ENCODE measurements at places on chromosomes 4 and X.
A peak's percentile ranks its signal among the peaks of the same experiment; 100 is the strongest.

DNA sequence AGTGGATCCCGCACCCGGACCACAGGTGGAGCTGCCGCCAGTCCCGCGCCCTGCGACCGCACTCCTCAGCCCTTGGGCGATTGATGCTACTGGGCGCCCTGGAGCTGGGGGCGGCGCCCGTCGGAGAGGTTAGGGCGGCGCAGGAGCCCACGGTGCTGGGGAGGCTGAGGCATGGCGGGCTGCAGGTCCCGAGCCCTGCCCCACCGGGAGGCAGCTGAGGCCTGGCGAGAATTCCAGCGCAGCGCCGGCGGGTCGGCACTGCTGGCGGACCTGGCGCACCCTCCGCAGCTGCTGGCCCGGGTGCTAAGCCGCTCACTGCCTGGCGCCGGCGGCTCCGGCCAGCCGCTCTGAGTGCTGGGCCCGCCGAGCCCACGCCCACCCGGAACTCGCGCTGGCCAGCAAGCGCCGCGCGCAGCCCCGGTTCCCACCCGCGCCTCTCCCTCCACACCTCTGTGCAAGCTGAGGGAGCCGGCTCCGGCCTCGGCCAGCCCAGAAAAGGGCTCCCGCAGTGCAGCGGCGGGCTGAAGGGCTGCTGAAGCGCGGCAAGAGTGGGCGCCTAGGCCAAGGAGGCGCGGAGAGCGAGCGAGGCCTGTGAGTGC lies 1256.5 kb downstream of the STIM2 start:
- peak; percentile 26 for DNase-seq

DNA sequence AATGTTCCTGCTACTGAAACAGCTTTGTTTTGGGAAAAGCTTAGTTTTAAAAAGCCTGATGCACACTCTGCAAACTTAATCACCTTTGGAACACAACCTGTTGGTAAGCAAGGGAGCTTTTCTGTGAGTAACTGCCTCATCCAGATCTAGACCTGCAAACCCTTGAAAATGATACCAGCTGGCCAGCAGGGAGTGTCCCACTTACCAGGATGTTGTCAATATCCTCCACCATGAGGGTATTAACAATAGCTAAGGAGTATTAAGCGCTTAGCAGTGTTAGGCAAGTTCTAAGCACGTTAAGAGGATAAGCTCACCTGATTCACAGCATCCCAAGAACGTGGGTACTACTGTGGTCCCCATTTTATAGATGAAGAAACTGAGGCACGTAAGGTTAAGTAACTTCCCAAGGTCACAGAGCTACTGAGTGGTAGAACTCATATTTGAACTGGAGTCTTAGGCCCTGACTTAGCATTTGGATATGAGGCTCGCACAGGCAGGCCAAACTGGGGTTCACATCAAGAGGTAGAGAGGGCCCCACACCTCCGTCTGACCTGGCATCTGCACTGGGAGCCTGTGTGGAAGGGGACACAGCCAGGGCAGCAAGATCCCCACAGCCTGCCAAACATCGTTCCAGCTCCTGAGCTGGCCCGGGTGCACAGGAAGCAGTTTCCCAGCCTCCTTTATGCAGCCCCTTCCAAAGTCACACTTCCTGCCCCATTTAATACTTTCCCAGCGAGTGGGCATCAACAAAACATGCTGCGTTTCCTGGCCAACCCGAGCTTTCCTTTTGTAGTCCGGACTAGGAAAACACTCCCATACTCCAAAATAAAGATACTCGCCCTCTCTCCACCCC lies 32.7 kb downstream of the IRF2 start:
- DNase-seq = no peak

GRCh38 chr4:71212216-71212615 lies 126.6 kb upstream of the SLC4A4 start:
- no peak for DNase-seq

DNA sequence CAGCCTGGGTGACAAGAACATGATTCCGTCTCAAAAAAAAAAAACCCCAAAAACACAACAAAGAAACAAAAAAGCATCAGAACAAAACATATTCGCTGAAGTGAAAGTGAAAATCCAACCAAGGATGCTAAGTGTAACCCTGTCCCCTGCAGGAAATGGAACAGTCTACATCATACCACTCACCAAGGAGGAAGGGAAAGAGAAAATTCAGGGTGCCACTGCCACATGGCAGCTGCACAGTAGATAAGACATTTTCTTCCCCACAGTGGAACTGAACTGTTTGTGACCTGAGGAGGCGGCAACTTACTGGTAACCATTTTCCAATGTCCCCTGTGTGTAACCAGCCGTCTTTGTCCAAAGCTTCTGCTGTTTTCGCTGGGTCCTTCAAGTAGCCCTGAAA lies 28.2 kb upstream of the CENPU start:
- DNase-seq = no peak

GRCh38 chrX:121649417-121649816 lies 602.0 kb downstream of the GLUD2 start:
- DNase-seq = no peak

DNA sequence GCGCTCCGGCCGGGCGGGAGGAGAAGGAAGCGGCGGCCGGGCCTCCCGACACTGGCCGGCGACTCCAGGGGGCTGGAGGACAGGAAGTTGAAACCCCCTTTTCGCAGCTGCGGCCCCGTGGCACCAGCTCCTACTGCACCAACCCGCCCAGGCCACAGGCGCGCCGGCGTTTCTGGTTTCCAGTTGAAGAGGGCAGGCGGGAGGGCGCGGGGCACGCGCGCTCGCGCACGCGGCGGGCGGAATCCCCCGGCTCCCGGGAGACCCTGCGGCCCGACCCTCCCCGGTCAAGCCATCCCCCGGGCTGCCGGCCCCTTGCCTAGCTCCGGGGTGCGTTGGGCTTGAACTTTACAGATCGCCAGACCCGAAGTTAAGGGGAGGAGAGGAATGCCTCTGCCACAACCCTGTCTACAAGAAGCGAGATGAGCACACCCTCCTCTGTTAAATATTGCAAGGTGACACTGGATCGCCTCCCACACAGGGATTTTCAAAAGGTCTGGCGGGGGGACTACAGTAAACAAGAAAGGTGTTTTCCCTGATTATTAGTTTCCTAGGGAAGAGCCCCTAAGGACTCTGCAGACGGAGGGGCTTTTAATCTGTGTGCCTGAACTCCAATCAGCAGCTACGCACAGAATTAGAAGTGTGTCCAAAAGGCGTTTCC lies 1.4 kb downstream of the ELOVL6 start:
- no peak for DNase-seq

DNA sequence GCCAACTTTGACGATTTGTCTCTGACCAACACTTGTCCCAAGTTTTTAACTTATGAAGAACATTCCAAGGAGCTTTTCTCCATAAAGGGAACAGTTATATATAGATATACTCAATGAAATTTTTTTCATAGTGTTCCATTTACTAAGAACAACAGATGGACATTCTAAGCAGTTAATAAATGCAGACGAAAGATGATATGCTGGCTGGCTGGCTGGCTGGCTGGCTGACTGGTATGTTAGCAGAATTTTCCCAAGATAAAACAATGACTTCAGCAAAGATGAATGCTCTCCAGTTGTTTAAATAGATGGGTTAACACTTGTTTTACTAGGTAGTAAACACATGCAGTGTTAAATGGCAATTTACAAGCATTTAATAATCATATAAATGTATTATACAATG lies 62.2 kb downstream of the SPANXN3 start:
- DNase-seq = no peak

- DNase-seq = no peak
These were observed 47.8 kb downstream of the KDR start for GRCh38 chr4:55077577-55077976.

GRCh38 chrX:54978448-54978847 lies 15.5 kb downstream of the PFKFB1 start:
- no peak for DNase-seq

DNA sequence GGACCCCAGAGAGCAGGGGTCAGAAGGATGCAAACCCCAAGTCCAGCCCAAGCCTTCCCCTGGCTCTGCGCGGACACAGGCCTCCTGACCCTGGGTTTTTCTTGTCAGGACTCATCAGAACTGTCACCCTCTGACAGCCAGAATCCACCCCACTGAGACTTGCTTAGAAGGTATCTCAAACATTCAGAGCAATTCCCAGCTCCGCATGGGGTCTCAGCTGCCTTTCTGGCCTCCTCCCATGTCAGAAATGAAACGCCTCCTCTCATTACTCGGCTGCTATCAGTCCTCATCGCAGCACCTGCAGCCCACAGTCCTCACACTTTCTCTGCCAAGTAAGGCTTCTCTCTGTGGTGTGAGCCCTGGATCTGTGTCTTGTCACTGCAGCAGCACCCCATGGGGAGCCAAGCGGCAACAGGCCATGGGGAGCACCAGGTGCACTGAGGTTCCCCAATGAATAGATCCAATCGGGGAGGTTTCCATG lies 97.8 kb downstream of the WFS1 start:
- no peak for DNase-seq

- no peak for DNase-seq
These were observed 20.4 kb downstream of the USP46 start for GRCh38 chr4:52638717-52639116.

- DNase-seq = no peak
These were observed 77.6 kb downstream of the NWD2 start for GRCh38 chr4:37322122-37322521.

DNA sequence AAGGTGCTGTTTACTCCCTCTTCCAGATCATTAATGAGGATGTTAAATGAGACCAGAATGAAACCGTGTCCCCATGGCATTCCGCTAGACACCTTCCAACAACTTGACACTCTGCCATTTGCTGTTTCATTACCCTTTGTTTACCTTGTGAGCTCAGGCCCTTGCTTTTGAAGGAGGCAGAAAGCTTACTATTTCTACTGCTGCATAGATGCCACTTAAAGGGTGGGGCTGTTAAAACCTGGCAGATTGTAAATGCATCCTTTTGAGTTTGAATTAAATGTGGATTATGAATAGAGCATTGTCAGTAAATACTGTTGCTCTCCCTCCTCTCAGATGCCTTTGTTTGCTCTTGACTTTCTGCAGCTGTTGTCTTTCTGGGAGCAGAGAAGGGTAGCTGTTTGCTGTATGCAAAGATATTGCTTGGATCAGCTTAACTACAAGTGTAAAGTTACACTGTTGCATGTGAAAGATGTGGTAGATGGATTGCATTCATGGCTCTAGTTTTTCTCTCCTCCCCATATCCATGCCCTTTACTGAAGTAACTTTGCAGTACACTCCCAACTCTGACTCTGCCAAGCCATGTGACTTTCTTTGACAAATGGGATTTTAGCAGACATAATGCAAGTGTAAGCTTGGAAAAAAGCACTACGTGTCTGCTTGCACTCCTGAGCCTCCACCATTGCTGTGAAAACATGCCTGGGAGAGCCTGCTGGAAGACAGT lies 75.0 kb upstream of the DHX15 start:
- no peak for DNase-seq

- DNase-seq = peak; percentile 79
These were observed 89.6 kb upstream of the PRPS2 start for GRCh38 chrX:12701628-12702027.

- DNase-seq = no peak
These were observed 28.8 kb upstream of the EGFL6 start for GRCh38 chrX:13540602-13541001.

GRCh38 chr4:142407596-142407995 lies 438.5 kb downstream of the INPP4B start:
- DNase-seq = no peak

- DNase-seq = peak; percentile 83
These were observed 85.5 kb downstream of the CT47B1 start for GRCh38 chrX:120790118-120790517.

DNA sequence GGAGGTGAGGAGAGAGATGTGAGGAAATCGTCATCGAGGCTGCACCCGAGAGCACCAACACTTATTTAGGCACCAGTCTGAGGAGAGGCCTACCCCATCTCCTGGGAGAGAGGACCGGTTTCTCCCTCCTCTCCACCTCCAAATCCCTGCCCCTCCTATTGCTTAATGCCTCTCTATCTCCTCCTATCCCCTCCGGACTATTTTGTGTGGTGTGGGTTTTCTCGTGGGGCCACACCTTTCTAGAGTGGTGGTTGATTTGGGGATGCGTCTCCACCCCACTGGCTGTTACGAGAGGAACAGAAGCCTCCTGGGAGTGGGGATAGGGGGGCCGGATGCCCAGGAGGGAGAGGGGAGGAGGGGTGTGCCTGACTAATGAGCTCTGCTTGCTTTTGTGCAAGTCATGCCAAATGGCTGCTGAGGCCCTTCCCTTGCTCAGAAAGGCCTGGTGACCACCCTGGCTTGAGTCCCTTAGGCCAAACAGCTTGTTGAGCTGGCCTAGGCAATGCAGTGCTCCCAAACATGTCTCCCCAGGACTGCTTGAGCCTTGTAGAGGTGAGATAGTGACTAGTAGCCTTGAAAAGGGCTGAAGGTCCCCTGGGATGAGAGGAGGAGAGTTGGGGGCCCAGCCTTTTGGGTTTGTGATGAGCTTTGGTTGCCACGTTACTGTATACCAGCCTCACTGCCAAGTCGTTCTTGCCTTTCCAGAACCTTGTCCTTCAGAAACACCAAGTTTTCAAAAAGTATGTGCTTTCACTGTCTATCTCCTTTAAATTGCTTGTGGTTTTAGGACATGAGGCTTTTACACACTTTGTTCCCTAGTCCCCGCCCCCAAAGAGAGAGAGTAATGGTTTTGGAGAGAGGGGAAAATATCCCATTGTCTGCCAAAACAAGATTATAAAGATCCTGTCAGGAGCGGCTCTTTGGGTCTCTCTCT lies 1.2 kb downstream of the MSN start:
- DNase-seq = peak; percentile 38

DNA sequence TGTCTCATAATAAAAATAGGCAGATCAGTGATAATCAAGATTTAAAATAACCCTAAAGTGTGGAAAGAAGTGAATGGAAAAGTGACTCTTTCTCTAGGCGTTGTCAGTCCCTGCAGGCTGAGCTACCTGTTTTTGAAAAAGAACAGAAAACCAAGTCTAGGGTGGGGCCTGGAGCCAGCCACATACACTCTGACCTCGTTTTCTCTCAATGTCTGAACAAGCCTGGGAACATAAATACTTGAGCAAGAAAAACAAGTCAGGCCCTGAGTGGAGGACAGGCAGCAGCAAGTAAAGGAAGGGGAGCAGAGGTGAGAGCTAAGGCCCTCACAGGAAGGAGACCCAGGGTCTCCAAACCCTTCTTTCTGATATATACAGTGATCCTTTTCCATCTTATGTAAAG lies 91.7 kb upstream of the HPF1 start:
- no peak for DNase-seq

GRCh38 chr4:78459327-78459726 lies 92.2 kb upstream of the ANXA3 start:
- no peak for DNase-seq

- no peak for DNase-seq
These were observed 86.0 kb downstream of the PCYT1B start for GRCh38 chrX:24561121-24561520.

DNA sequence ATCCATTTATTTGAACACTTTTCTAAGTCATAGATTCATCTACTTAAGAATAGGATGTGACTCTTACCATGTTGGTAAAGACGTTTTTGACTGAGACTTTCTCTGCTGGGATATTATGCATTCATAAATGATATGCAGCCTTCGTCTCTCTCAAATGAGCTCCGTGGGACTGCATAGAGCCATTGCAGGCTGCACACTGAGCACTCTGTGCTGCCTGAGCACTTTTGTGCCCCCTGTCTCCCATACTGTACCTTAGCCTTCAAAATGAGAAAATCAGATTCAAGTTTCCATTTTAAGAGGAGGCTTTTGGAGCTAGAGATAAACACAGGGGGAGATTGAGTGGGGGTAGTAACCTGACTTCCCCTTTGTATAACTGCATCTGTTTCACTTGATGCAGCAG lies 433.6 kb downstream of the ZIC3 start:
- no peak for DNase-seq
